ENCODE measurements at places on chromosomes 6 and 20.

GRCh38 chr20:20448881-20449280 is 81.0 kb downstream of the INSM1 start:
- DNase-seq, result no peak

GRCh38 chr20:44805979-44806620 is 4.2 kb downstream of the RIMS4 start:
- no peak for DNase-seq

- DNase-seq, result no peak
Observed at GRCh38 chr20:43539975-43540672, 18.7 kb upstream of the SGK2 start.

GRCh38 chr6:158661156-158661685 is 11.4 kb downstream of the SYTL3 start:
- no peak for DNase-seq

- DNase-seq, result no peak
Observed at GRCh38 chr6:12580290-12580689, 136.3 kb upstream of the PHACTR1 start.

- DNase-seq, result no peak
Observed at GRCh38 chr20:31972471-31973021, 4.6 kb downstream of the XKR7 start.

- DNase-seq, result no peak
Observed at GRCh38 chr6:166966268-166966667, 9.9 kb upstream of the RNASET2 start.

GRCh38 chr20:61976263-61976643 is 89.4 kb downstream of the TAF4 start:
- DNase-seq, result no peak

DNA sequence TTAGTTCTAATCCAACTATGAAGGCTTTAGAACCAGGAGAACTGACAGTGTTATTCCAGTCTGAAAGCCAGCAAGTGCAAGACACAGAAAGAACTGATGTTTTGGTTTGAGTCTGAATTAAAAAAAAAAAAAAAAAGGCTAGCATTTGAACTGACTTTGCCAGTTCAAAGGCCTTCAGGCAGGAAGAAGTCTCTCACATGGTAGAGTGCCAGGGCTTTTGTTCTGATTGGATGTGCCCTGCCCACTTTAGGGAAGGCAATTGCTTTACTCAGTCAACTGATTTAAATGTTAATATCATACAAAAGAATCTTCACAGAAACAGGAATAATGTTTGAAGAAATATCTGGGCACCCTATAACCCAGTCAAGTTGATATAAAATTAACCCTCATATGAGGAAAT is 212.2 kb downstream of the HIVEP2 start:
- DNase-seq, result no peak

DNA sequence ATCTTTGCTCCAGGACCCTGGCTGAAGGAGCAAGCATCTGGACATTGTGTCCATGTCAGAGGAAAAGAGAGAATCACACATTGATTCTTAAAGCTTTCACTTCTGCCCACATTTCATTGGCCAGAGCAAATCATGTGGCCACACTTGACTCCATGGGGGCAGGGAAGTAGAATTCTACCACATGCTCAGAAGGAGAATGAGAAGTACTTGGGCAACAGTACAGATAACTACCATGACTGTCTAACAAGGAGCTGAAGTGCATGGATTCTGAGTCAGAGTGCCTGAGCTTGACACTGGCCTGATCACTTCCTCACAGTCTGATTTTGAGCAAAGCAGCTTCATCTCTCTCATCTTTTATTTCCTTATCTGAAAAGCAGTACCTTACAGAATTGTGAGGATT is 38.6 kb downstream of the GHRH start:
- DNase-seq, result no peak

- no peak for DNase-seq
Observed at GRCh38 chr6:130908188-130908587, 81.0 kb downstream of the SMLR1 start.

DNA sequence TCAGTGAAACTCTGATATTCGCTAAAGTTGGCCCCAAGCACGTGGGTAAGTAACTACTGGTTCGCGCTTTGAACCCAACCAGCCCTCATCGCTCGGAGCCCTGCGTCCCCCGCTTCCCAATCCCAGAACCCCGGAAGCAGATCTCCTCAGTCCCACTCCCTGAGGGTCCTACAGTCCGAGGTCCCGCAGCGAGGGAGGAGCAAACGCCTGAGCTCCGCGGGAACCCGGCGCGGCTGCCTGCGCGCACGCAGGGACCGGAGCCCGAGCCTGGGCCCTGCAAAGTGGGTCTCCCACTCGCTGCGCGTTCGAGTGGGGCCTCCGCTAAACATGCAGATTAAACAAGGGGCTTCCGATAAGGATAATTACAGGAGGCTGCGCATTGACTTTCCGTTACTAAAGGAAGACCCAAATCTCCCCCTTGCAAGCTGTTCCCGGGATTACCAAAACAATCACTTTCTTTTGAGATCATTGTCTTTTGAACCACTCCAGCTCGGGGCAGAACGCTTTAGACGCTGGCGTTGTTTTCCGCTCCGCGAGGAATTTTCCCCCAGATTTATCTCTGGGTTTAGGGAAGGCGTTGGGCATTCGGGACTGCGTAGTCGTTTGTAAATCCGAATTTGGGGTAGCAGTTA is 1.3 kb upstream of the VSX1 start:
- no peak for DNase-seq

- DNase-seq, result no peak
Observed at GRCh38 chr20:56091628-56092234, 86.4 kb upstream of the CBLN4 start.

DNA sequence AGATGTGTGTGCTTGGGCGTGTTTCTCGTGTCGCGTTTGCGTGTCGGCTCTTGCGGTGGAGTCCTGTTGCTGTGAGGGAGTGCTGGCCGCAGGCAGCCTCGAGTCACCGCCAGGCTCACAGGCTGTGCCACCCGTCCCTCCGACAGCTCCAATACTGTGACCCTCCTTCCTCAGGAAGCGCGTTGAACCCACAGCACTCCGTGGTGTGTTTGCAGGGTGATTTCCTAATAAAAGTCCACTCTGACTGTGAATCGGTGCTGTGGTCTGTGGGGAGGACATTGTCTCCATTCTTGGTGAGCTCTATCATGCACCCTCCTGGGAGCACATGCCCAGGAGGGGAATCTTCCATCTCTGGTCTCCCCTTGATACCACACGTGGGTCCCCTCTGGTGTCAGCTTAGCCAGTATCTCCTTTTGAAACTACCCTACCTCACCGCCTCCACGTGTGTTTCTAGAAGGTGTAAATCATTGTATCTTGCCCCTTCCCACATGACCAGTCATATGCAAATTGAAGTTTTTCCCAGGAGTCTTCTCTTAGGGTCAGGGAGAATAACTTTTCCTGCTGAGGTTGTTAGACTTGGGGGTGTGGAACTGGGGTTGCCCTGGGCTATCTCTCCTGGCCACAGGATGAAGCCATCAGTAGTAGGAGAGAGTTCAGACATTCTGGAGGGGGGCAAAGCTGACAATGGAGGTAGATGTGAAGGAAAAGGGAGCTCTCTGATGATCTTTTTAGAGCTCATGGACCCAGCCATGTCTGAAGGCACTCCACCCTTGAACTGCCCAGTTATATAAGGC is 13.3 kb upstream of the PCMTD2 start:
- no peak for DNase-seq

DNA sequence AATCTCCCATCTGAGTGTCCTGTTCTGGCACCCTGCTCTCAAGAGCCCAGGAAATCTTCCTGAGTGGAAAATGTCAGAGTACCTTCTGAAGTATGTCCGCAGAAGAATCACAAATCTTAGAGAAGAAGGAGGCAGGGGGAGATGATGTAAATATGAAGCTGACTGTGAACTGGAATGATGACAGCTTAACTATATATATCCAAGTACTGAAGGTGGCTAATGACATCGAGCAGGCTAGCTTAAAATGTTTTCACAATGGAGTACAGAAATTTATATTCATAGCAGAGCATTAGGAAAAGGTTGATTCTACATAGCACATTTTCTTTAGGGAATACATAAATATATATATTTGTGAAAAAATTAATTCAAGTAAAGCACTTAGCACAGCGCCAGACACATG is 64.3 kb downstream of the BMP5 start:
- no peak for DNase-seq

- DNase-seq, result no peak
Observed at GRCh38 chr20:62067547-62068260, 2.0 kb upstream of the TAF4 start.

GRCh38 chr6:63985223-63985622 is 349.6 kb downstream of the PHF3 start:
- no peak for DNase-seq

DNA sequence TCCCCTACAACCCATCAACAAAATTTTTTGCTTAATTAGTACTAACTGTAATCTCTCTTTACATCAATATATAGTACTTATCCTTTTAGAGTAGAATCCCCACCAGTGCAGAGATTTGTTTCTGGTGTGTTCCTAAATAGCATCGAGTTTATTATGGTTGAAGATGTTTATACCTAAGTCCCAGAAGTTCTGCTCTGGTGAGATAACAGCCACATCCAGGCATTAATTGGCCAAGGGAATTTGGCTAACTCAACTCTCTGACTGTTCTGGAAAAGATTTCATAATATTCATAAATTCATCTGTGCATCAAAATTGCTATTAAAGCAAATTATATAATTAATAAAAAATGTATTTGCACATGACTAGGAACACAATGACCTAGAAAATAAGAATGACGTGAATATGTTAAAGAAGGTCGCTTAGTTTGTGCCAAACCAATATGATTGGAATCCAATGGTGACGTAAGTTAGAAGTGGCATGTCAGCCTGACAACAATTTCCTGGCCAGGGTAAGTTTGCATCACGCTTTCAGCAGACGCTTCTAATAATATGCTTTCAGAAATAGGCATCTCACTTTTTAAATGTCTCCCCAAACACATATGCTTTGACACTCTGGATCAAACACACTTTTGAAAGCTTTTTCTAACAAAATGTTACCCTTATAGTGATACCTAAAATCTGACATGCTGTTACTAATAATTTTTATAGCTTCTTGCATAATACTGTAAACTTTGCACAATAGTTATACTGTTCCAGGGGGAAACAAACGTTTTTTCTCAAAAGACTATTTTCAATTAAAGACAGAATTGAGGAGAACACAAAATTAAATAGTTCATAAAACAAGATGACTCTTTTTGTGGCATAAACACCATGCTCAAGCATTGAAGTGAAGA is 236.7 kb downstream of the TENT5A start:
- DNase-seq, result no peak

DNA sequence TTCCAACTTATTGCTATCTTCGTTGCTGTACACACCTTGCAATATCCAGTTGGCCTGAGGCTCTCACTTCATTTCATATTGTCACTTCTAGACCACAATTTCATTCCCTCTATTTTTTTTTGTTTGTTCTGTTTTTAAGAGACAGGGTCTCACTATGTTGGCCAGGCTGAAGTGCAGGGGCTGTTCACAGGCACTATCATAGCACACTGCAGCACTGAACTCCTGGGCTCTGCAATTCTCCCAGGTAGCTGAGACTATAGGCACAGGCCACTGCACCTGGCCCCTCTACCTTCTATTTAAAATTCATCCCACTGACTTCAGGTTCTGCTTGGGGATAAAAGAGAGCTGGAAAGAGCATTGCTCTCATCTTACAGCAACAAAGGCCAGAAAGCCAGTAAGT is 4.7 kb upstream of the LINC00237 start:
- DNase-seq, result no peak

DNA sequence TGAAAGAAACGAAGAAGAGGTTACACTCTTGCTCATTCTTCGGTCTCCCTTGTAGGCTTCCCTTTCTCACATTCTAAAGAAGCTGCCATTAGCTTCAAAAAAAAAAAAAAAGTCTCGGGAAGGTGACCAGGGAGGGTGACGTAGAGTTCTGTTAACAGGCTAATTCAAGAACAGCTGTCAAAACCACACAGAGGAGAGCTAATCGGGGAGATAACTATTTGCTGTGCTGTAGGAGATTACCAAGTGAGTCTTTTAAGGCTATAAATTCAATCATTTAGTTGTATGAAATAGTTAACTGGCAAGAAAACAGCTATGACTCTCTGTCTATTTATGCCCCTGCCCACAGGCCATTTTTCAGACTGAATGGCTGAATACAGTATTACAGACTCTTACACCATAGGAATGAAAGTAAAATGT is 256.8 kb downstream of the SYNE1 start:
- no peak for DNase-seq

- DNase-seq, result no peak
Observed at GRCh38 chr6:47323321-47323720, 13.6 kb upstream of the TNFRSF21 start.

GRCh38 chr6:127119102-127120022 is 891 bp downstream of the RSPO3 start:
- peak; percentile 31 for DNase-seq

DNA sequence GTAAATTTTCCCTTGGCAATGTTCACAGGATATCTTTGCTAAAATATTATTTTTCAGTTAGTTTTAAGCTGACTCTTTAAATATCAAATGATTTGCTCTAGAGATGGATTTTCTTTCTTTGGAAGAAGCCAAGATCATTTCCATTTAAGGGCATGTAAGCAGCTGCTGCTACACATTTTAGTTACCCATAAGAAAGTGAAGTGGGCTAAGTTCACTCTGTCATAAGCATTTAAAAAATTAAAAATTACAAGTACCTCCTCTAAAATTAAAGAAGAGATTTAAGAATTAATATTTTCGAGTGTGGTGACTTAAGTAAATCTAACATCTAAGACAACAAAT is 1.2 kb upstream of the PLN start:
- no peak for DNase-seq

DNA sequence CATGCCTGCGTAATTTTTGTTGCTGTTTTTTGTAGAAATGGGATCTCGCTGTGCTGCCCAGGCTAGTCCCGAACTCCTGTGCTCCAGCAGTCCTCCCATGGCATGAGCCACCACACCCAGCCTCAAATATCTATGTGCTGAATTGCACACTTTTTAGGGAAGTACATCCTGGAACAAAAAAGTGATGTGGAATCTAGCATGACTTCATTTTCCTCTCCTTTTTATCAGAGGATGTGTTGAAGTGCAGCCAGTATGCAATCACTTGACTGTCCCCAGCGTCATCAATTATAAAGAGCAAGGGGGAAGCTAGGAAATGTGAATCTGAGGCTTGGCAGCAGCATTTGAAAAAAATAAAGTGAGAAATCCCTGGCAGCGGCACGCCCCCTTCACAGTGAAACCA is 6.4 kb upstream of the EXOC2 start:
- no peak for DNase-seq

- no peak for DNase-seq
Observed at GRCh38 chr20:1840817-1841553, 54.2 kb upstream of the SIRPA start.

GRCh38 chr6:107667790-107668189 is 156.3 kb downstream of the SCML4 start:
- no peak for DNase-seq

GRCh38 chr6:139236105-139236504 is 55.7 kb downstream of the TXLNB start:
- DNase-seq, result no peak

GRCh38 chr6:155412335-155412734 is 43.3 kb downstream of the NOX3 start:
- DNase-seq, result no peak

DNA sequence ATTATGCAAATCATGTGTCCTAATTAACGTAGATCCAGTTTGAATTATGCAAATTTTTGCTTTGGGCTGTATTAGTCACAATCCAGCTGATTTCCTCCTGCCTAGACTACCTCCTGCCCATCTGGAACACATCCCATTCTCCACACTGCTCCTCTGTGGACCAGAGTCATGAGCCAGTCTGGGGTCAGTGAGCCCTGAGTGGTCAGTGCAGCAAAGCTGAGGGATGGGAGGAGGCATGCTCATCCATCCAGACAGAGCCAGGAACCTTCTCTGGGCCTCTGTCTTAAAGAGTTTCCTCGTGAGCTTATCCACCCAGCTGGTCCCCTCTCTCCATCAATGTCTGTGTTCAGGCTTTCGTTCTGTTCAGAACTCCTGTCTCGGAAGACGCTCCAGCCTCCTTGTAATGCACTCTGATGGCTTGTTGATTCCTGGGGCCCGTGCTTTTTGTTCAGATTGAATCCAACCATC is 747.8 kb downstream of the PTPRT start:
- DNase-seq, result no peak

All from activated CD4-positive, CD25-positive, alpha-beta regulatory T cell treated with anti-CD3 and anti-CD28 coated beads, Interleukin-2, amount 50 U/mL, for 72 hours (primary cell).